ENCODE measurements at places on chromosomes 2 and 18.
A peak's percentile ranks its signal among the peaks of the same experiment; 100 is the strongest.

DNA sequence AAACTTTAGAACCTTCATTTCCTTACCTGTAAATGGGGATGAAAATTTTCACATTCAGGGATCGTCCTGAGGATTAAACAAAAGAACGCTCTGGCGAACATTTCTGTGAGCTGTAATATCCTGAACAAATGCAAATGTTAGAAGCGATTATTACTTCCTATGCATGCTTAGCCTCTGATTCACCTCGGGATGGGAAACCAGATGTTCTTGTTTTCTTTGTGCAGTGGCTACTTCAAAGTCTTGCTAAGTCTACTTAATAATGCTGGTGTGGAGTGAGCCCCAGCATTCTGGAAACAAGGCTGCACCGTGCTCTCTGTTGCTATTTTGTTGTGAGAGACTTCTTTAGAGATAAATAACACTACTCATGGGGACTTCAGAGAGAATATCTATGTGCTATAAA lies 119.1 kb upstream of the PELI1 start:
- DNase-seq: no peak

GRCh38 chr2:84800194-84800805 lies 80.6 kb downstream of the TRABD2A start:
- DNase-seq: no peak

- DNase-seq: no peak
Observed at GRCh38 chr2:26270373-26270772, 25.6 kb downstream of the HADHB start.

- no peak for DNase-seq
Observed at GRCh38 chr2:146992057-146992456, 852.8 kb upstream of the ACVR2A start.

- peak; percentile 62 for DNase-seq
Observed at GRCh38 chr2:218876562-218877219, 4.0 kb upstream of the WNT10A start.

DNA sequence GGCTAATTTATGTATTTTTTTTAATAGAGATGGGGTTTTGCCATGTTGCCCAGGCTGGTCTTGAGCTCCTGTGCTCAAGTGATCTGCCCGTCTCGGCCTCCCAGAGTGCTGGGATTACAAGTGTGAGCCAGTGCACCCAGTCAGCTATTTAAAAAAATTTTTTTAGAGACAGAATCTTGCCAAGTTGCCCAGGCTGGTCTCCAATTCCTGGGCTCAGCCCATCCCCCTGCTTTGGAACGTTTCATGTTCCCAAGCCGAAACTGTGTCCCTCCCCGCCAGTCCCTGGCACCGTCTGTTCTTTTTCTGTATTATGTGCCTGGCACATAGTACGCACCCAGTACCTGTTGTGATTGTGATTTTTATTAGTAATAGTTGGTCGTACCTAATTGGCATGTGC lies 63.1 kb upstream of the MGAT5 start:
- DNase-seq: no peak

Data from stimulated activated CD4-positive, alpha-beta T cell treated with anti-CD3 and anti-CD28 coated beads, Interleukin-1b, Interleukin-23, amount 100 ng/mL, for 24 hours (primary cell).